ENCODE measurements at places on chromosomes 12 and 14.
A peak's percentile ranks its signal among the peaks of the same experiment; 100 is the strongest.

DNA sequence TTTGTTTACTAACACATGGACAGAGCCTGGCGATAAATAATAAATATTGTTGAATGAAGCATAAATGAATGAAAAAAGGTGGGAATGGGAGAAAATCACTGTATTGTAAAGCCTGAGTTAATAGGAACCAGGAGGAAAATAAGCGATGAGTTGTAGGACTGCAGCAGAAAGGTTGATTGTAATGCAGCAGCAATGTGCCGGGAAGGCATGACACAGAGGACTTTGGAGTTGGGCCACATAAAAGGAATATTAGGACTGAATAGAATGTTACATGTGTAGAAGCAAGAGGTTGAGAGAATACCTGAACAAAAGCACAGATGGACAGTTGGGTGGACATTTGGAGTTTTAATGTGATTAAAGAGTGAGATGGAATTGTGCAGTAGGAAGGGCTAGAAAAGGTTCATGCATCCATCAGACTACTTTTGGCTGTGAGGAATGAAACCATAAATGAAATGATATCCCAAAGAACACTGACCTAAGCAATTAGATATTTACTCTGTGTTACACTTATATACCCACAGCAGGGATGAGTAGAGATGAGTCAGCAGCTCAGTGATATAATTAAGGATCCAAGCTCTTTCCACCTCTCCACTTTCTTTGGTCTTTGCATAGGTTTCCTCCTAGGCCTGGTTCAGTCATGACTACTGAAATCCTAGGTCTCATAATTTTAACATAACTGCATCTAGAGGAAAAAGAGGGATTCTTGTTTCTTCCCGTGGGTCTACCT is 55.4 kb downstream of the CCER1 start:
- DNase-seq: no peak

DNA sequence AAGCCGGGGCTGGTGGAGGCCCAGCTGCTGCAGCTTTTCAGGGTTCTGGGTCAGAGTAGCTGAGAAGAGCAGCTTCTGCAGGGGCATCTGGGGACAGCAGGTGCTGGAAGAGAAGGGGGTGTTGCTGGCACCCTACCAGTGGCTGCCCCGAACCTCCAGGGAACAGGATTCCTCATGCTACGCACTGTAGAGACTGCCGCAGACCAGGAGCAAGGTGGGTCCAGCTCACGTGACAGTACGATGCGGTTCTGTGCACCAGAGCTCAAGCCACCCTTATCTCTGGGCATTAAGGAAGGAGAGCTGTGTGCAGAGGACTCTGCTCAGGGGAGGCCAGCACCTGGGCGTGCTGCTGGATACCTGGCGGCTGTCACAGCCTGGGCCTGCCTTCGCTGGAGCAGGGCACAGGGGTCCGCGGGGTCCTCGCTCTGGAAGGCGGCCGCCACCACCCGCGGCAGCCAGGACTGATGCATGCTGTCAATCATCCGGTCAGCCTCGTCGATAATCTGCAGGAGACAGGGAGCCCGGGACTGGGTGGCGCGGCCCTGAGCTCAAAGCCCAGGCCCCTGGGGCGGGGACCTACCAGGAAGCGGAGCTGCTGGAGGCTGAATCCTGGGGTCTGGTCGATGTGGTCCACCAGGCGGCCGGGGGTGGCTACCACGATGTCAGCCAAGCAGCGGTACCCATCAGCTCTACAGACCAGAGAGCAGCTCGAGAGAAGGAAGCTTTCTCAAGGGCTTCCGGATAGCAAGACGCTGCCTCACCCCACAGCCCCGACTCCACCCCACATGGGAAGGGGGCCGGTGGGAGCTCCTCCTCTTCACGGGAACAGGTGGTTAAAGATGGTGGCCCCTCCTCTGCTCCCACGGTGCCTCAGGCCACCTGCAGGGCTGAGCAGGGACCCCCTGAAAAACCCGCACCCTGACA is 2.9 kb downstream of the DDX51 start:
- no peak for DNase-seq

DNA sequence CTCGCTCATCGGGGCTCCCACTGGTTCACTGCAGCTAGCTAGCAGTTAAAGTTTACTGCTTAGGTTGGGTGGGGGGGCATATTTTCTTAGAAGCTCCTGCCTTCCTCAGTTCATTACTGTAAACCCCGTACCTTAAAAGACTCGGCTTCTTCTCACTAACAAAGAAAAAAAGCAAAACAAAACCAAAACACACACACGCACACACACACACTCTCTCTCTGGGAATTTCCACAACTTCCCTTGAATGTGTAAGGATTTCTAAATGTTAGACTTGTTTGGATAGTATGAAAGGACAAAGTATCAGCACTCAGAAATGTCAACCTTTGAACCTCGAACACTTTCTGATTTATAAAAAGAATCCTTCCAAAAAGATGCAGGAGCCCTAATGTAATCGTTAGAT is 927 bp downstream of the PTHLH start:
- no peak for DNase-seq

GRCh38 chr14:89912667-89913211 is 41.8 kb downstream of the EFCAB11 start:
- peak; percentile 90 for DNase-seq

GRCh38 chr12:132014092-132014914 is 64.6 kb downstream of the EP400 start:
- DNase-seq: no peak

GRCh38 chr14:95015046-95015445 is 142.3 kb downstream of the DICER1 start:
- no peak for DNase-seq

GRCh38 chr12:70246580-70246979 is 3.3 kb downstream of the CNOT2 start:
- no peak for DNase-seq

DNA sequence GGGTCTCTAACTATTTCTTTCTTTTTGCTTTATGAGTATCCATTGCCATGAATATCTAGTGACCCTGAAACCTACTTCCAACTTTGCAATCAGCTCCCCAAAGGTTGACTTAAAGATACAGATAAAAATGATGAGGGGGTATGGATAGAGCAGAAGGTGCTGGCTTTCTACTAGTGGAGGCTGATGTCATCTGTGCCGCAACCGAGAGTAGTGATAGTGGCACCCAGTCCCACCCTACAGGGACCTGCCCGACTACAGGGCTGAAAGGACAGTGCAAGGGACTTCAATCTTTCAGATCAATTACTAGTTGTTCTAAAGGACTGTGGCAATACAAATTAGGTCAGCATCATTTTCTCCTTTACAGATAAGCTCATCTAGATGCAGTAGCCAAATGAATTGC is 806.0 kb downstream of the VRK1 start:
- no peak for DNase-seq

GRCh38 chr14:39680777-39681176 is 248.5 kb upstream of the FBXO33 start:
- DNase-seq: no peak

- DNase-seq: no peak
Observed at GRCh38 chr14:77106666-77107065, 8.6 kb downstream of the CIPC start.

- DNase-seq: no peak
Observed at GRCh38 chr12:18521461-18521860, 216.4 kb downstream of the PLCZ1 start.
